Activated gamma-delta T cell treated with Interleukin-2 at 50 U/mL for 16 hours (primary cell): ENCODE measurements at places on chromosomes 11 and 22.
A peak's percentile ranks its signal among the peaks of the same experiment; 100 is the strongest.

GRCh38 chr11:61587951-61588727 lies 7.3 kb upstream of the SYT7 start:
- peak; percentile 59 for DNase-seq

- no peak for DNase-seq
These were observed 233.1 kb downstream of the CSNK2A3 start for GRCh38 chr11:11119917-11120316.

DNA sequence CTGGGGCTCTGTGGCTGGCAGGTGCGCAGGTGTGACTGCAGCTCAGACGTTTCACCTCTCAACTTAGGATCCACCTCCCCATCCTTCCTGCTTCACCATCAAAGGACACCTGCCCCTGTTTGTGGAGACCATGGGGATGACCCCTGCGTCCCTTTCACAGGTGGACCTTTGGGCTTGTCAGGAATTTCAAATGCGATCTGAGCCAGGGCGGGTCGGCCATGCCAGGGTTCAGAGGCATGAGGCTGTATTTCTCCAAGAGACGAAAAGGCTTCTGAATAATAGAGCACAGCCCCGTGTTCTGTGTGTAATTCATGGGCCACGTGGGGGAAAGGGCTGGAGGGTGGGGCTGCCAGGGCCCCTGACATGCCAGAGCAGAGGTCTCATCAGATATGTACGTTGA lies 668.0 kb downstream of the BRD1 start:
- DNase-seq, result no peak

GRCh38 chr22:21861851-21862250 lies 5.6 kb downstream of the MAPK1 start:
- DNase-seq, result no peak

DNA sequence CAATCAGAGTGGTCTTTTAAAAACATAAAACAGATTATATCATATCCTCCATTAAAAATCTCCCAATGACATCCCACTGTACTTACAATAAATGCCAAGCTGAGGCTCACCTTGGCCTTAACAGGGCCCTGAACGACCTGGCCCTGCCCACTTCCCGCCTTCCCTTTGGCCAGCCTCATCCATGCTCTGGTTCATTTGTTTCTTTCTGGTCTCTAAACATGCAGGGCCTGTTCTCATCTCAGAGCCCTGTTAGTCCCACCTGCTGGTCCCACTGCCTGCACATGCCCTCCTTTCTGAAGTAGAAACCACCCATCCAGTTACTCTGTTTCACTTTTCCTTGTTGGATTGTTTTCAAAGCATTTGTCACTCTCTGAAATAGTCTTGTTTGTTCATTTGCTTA lies 227.4 kb downstream of the INSC start:
- DNase-seq, result no peak

DNA sequence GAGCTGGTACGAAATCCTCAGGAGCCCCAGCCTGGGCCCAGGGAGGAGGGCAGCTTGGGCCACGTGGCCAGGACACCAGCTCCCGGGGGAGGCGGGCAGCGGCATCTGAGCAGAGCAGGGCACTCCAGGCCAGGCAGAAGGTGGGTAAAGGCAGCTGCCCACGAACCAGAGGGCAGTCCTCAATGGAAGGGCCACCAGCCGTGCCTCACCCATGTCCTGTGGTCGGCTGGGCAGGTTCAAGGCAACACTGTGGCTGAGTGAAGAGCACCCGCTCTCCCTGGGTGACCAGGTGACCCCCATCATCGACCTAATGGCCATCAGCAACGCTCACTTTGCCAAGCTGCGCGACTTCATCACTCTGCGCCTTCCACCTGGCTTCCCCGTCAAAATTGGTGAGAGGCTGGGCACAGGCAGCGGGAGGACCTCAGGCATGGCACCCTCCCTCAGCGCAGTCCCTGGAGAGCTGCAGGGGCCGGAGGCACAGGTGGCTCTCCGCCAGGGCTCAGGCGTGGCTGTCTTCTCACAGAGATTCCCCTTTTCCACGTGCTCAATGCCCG lies 2.5 kb upstream of the SSH3 start:
- DNase-seq, result no peak

- DNase-seq, result no peak
These were observed 24.1 kb upstream of the WNT7B start for GRCh38 chr22:46001046-46001425.

- DNase-seq, result no peak
These were observed 1174.4 kb downstream of the BRD1 start for GRCh38 chr22:48653306-48653705.

GRCh38 chr11:14223636-14224288 lies 135.2 kb downstream of the RRAS2 start:
- no peak for DNase-seq

GRCh38 chr22:31235081-31235480 lies 23.0 kb downstream of the LIMK2 start:
- DNase-seq, result no peak

DNA sequence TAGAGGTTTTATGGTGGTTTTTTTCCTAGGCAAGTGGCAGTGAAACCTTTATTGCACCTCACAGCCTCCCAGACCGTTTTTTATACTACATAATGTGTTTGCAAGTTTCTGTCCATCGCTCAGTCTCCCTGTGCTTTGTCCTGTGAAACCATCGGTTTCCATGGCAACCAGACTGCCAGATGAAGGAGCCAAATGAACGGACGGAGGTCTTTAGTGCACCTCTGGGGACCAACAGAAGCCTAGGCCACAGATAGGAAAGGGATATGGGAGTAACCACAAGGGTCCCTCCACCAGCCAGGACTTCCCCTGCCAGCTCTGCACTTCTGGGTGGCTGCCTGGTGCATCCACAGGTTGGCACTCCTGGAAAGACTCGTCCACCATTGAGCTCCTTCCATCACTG lies 165.0 kb downstream of the CHST1 start:
- no peak for DNase-seq

- no peak for DNase-seq
These were observed 1.3 kb upstream of the SLC39A13 start for GRCh38 chr11:47406896-47407745.

DNA sequence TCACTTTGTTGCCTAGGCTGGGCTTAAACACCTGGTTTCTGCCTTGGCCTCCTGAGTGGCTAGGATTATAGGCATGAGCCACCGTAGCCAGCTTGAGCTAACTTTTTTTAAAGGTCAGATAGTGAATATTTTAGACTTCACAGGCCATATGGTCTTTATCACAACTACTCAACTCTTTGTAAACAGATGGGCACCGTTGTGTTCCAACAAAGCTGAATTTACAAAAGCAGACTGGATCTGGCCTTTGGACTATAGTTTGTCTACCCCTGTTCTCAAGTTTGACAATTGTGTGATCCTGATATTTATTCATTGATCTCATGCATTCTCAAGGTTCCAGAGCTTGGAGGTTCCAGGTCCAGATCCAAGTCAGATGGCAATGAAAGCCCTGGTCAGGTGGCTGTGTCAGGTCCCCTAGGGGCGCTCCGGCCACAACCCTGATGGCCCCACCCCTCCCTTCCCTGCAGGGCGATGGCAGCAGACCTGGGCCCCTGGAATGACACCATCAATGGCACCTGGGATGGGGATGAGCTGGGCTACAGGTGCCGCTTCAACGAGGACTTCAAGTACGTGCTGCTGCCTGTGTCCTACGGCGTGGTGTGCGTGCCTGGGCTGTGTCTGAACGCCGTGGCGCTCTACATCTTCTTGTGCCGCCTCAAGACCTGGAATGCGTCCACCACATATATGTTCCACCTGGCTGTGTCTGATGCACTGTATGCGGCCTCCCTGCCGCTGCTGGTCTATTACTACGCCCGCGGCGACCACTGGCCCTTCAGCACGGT lies 15.8 kb downstream of the P2RY2 start:
- no peak for DNase-seq

DNA sequence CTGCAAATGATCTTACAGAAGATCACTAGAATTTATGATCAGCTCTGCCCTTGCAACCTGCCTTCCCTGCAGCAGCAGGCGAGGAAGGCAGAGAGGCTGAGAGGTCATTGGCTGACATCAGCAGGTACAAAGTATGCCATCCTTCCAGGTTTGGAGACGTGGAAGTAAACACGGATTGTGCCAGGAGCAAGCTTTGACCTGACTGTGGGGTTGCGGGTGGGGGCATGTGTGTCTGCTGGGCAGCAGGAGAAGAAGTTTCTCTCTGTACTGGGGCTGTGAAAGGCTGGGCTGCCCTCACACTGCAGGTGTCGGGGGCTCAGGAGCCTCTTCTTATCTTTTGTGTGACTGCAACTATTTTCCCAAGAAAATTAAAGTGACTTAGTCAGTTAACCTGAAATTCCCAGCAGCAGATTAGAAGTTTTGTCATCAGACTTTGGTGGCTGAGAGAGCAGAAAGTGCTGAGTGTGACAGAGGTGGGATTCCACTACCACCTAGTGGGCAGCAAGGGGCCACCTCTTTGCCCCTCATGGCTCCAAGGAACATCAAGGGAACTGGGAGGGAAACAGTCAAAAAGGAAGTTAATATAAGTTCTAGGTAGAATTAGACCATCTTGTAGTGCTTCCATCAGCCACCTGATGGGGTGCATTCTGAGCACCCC lies 565.9 kb downstream of the ETS1 start:
- no peak for DNase-seq

DNA sequence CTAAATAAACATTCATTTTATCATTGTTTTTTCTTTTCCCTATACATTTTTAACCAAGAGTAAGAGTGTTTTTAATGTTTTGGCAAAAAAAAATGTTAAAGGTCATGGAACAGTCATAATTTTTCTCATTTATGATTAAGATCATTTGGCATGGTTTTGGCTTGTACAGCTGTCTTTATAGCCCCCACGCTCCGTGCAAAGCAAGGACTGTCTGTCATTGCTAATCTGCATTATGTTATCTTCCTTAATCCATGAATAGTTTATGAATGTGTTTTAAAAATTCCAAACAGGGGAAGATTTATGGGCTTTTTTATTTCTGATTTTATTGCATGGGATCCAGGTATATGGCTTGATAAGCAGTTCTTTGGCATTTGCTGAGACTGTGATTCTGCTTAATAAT lies 28.1 kb downstream of the PGM2L1 start:
- DNase-seq, result no peak

DNA sequence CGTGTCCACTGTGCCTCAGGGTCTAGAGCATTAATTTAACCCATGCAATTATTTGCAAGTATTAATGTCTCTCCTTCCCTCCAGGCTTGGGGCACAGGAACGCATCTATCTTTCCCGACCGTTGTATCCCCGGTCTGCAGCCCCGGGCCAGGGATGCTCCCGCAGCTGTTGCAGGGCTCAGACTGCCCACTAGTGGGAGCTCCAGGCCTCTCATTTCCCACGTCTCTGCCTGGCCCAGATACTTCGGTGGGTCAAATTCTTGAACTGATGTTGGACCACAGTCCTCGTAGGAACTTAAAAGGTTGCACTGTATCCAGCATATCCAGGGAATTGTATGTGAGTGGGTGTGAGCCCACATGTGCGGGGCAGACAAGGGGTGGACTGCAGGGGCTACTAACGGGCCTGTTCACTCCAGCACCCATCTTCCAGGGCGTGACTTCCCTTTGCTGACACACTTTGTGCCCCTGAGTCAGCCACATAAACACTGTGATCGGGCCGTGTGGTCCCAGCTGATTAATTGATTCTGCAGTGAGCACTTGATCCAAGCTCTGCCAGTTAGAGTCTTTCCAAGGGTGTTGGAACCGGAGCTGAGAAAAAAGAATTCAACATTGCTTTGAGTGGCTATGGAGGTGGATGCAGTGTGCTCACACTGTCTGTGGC lies 451.3 kb downstream of the TBC1D22A start:
- DNase-seq, result peak; percentile 20

GRCh38 chr11:128766591-128767081 lies 72.8 kb downstream of the FLI1 start:
- DNase-seq, result no peak

DNA sequence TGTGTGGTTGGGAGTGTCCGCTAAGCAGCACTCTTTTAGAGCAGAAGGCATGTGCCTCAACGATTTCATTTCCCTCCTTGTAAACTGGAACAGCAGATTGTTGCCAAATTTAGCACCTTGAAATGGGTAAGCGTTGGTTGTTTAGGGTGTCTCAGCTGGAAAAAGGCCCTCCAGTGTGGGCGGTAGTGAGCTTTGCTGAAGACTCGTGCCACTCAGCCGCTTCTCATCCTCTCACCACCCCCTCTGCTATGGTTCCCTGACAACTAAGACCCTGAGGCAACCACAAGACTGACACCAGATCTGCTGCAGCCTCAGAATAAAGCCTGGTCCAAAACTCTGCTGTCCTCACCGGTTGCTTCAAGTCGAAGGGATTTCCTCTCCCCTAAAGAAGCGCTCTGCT lies 9.9 kb upstream of the FERMT3 start:
- no peak for DNase-seq

- no peak for DNase-seq
These were observed 3.4 kb upstream of the NLRP10 start for GRCh38 chr11:7968686-7969085.

- no peak for DNase-seq
These were observed 114.9 kb downstream of the ETS1 start for GRCh38 chr11:128472128-128473089.

DNA sequence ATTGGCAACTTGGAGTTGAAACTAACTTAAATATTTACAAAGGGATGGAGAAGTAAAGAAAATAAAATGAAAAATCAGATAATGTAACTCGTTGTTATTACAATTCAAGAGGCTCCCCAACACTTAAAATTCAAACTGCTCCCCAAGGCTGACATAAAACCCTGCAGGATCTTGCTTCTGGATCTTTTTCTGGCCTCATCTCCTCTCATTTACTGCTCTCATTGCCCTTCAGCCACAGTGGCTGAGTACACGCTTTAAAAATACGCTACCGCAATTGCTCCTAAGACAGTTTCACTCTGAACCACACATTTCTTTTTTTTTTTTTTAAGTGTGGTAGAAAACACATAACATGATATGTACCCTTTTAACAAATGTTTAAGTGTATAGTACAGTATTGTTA lies 718.1 kb upstream of the ANO3 start:
- DNase-seq, result no peak

GRCh38 chr11:77053217-77054015 lies 13.4 kb upstream of the CAPN5 start:
- no peak for DNase-seq

GRCh38 chr11:132644520-132645239 lies 887.6 kb downstream of the OPCML start:
- DNase-seq, result no peak

DNA sequence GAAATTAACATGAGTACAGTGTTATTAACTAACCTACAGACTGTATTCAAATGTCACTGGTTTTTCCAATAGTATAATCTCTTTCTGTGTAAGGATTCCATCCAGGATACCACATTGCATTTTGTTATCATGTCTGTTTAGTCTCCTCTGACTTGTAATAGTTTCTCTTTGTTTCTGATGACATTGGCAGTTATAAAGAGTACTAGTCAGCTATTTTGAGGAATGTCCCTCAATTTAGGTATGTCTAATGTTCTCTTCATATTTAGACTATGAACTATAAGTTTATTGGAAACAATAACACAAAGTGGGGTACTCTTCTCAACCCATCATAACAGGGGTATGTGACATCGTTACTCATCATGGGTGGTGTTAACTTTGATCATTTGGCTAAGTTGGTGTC lies 20.3 kb upstream of the ME3 start:
- DNase-seq, result no peak

DNA sequence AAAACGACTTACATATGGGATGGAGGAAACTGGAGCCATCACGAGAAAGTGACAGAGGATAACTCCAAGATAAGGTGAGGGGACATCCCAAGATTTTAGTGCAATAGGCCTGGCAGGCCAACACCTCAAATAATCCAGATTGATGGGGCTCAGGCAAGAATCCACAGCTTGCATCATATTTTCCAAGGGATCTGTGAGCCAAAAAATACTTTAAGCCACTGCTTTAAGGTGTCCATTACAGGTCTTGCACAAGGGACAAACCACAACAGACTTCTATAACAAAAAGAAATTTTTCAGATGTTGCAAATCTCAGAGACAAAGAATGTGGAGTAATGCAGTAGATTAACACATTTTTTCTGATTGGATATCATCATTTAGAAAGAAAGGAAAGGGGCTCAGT lies 45.6 kb downstream of the DENND5A start:
- DNase-seq, result no peak
